SJCRH30 (cell line): ENCODE measurements at places on chromosomes 3 and 15. TPM values are rescaled to one million over a fixed set of nuclear protein-coding genes. Genes with fewer than 3 reads are reported as not detected.
A peak's percentile ranks its signal among the peaks of the same experiment; 100 is the strongest.

- DNase-seq = no peak
Measured at GRCh38 chr3:63980019-63980418, 43.3 kb downstream of the PSMD6 start.

- DNase-seq = no peak
Measured at GRCh38 chr3:16066975-16067374, 107.5 kb upstream of the GALNT15 start.

COL7A1 gene
- 1.5 and 2.0 TPM in 2 replicates for total RNA-seq

THRB gene
- total RNA-seq = not detected in 2 replicates

WDR76 gene
- 59.6 and 71.8 TPM in 2 replicates for total RNA-seq

RUVBL1 gene
- 133 and 135 TPM in 2 replicates for total RNA-seq

KNL1 gene
- 93.7 and 100 TPM in 2 replicates for total RNA-seq

SLC15A2 gene
- 0.79 and 0.86 TPM in 2 replicates for total RNA-seq

DNA sequence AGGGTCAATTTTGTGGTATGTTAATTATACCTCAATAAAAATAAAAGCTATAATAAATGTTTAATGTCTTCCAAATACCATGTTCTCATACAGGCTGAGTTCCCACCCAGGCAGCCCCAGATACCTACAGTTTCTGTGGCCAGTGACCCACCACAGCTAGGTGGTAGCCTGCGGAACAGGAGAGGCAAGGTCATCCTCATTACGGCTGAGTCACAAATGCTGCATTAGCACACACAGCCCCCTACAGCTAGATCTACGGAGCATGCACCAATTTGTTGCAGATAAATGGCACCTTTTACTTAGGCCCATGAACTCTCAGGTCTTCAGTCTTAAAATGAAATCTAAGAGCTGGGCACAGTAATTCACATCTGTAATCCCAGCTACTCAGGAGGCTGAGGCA, 5.1 kb downstream of the SPATA12 start:
- DNase-seq = no peak

DNA sequence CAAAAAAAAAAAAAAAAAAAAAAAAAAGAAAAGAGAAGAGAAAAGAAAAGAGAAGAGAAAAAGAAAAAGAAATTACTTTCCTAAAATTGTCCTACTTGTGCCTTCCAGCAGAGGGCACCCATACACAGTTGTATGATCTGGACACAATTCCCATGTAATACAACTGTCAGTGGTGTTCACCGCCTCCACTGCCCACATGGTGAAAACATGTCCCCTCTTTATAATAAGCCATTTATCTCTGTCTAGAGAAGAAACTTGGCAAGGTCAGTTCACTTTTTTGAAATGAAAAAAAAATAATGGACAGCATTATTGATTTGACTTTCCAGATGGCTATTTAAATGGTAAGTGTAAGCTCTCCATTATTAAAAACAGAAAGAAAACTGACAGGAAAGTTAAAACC, 459.4 kb downstream of the GBE1 start:
- DNase-seq = peak; percentile 29

DNA sequence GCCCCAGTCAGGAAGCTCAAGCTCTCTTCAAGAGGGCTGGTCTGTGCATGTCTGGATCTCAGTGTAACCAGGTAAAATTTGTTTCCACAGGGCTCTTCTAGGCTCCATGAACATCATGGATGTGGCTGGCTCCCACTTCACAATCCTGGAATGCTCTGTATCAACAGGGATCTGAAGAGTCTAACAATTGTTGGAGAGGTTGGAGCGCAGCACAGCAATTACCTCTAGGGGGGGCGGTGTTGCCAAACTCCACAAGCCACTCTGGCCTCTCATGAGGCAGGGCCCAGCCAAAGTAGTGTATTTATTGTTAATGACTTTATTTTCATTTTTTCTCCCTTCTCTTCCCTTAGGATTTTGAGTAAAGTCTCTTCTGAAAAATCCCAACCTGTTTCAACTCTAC, 6.1 kb upstream of the EIF2B5 start:
- peak; percentile 19 for DNase-seq

GRCh38 chr3:125319765-125320164, 55.4 kb downstream of the ZNF148 start:
- no peak for DNase-seq

DLEC1 gene
- not detected in 2 replicates for total RNA-seq

OXSR1 gene
- 27.9 and 31.6 TPM in 2 replicates for total RNA-seq

DNA sequence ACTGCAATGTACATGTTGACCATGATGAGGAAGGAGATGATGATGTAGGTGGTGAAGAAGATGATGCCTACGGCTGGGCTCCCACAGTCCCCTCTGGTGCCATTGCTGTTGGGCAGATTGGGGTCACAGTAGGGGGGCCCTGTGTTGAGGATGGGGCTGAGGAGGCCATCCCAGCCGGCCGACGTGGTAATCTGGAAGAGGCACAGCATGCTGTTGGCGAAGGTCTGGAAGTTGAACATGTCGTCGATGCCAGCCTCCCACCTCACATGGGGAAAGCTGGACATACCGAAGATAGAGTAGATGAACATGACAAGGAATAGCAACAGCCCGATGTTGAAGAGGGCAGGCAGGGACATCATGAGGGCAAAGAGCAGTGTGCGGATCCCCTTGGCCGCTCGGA, 48.6 kb upstream of the SCN5A start:
- DNase-seq = no peak

CCDC13 gene
- total RNA-seq = 0.33 and 0.34 TPM in 2 replicates

GRCh38 chr3:104412608-104413580, 953.8 kb upstream of the ALCAM start:
- DNase-seq = no peak

GRCh38 chr3:105523501-105523900, 156.8 kb downstream of the ALCAM start:
- no peak for DNase-seq

- DNase-seq = peak; percentile 40
Measured at GRCh38 chr3:117526470-117527079, 817.0 kb downstream of the TUSC7 start.

DNA sequence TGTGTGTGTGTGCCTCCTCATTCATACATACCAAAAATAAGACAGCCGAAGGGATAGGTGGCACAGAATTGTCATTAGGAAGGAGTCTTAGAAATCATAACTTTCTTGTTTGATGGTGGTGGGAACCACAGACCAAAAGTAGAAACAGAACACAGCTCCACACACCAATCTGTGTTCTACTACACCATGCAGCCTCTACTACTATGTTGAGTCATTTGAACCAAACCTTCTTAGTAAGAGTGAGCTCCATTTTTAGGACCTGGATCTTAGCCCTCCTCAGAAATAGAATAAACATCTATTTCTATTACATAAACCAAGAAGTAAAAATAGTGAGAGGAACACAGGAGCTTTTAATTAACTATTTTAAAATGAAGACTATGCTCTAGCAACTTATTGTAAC, 27.9 kb upstream of the PLCH1 start:
- no peak for DNase-seq

TMC3 gene
- total RNA-seq = 0.06 TPM in 1 of 2 replicates, not detected in the other

NIT2 gene
- 37.9 and 47.8 TPM in 2 replicates for total RNA-seq

GRCh38 chr3:7309641-7310102, 448.8 kb downstream of the GRM7 start:
- DNase-seq = no peak

DNA sequence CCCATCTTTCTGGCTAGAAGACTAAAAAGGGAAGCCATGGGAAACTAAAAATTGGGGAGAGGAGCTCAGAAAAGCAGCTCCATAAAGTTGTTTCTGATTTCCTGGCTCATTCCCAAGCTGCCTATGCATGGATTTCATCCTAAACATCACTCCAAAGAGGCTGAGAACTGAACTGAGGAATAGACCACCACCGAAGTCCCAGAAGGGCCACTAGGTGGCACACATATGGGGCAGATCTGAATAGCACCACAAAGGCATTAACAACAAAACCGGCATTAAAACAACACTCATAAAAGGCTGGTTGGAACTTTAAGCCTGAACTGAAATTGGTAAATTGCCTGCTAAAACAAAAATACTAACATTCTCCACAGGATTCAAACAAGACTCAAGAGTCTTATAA, 106.3 kb downstream of the PLD1 start:
- peak; percentile 35 for DNase-seq

- no peak for DNase-seq
Measured at GRCh38 chr3:146536681-146537080, 7.7 kb downstream of the PLSCR1 start.

SAMMSON gene
- 0.08 TPM in 1 of 2 replicates, not detected in the other for total RNA-seq

- no peak for DNase-seq
Measured at GRCh38 chr15:20348900-20349773, 192.5 kb downstream of the GOLGA6L6 start.

GRCh38 chr3:108311797-108312196, 15.4 kb downstream of the HHLA2 start:
- DNase-seq = no peak

SUSD5 gene
- 14.8 and 15.6 TPM in 2 replicates for total RNA-seq

GRCh38 chr3:58198804-58199203, 12.0 kb downstream of the DNASE1L3 start:
- no peak for DNase-seq

CLN6 gene
- total RNA-seq = 62.2 and 82.7 TPM in 2 replicates

KIF15 gene
- 41.9 and 46.9 TPM in 2 replicates for total RNA-seq

RAD51 gene
- total RNA-seq = 37.5 and 48.0 TPM in 2 replicates
